Thoracic aorta (tissue), 2 donors: ENCODE measurements at places on chromosomes 7 and 10. TPM values are rescaled to one million over a fixed set of nuclear protein-coding genes. Genes with fewer than 3 reads are reported as not detected.

FXYD4 gene
- not detected for total RNA-seq

- no peaks in the 10 kb centered on the region for H3K27me3 ChIP-seq
- H3K4me3 ChIP-seq: no peak overlapping the region
- DNase-seq: no peak
- H3K27ac ChIP-seq: no peak overlapping the region
- H3K36me3 ChIP-seq: no peaks in the 10 kb centered on the region
Measured at GRCh38 chr10:131215776-131216175, 95.7 kb downstream of the TCERG1L start.

DNA sequence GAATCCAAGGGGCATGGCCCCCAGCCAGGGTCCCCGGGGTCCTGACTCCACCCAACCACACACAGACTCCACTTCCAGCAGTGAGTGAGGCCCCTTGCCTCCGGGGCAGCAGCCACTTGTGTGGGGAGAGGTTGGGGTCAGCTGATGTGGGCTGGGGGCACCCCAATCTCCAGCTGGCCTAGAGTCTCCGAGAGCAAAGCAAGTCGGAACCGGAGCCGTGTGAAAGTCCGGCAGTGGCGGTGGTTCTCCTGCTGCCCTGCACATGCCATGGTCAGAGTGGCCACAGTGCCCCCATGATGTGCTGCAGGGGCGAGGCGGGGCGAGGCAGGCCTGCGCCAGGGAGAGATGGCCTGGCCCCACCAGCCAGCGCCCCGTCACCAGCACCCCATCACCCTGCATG lies 74.6 kb downstream of the PDGFA start:
- no peak for DNase-seq
- no peaks in the 10 kb centered on the region for H3K36me3 ChIP-seq
- no peaks in the 10 kb centered on the region for H3K27me3 ChIP-seq
- peaks cover 15% of the 10 kb centered on the region for H3K4me1 ChIP-seq
- no peak overlapping the region for H3K27ac ChIP-seq

GRCh38 chr10:17835688-17836087 lies 26.5 kb downstream of the MRC1 start:
- H3K27me3 ChIP-seq: no peaks in the 10 kb centered on the region
- H3K4me3 ChIP-seq: no peak overlapping the region
- H3K4me1 ChIP-seq: no peaks in the 10 kb centered on the region

DNA sequence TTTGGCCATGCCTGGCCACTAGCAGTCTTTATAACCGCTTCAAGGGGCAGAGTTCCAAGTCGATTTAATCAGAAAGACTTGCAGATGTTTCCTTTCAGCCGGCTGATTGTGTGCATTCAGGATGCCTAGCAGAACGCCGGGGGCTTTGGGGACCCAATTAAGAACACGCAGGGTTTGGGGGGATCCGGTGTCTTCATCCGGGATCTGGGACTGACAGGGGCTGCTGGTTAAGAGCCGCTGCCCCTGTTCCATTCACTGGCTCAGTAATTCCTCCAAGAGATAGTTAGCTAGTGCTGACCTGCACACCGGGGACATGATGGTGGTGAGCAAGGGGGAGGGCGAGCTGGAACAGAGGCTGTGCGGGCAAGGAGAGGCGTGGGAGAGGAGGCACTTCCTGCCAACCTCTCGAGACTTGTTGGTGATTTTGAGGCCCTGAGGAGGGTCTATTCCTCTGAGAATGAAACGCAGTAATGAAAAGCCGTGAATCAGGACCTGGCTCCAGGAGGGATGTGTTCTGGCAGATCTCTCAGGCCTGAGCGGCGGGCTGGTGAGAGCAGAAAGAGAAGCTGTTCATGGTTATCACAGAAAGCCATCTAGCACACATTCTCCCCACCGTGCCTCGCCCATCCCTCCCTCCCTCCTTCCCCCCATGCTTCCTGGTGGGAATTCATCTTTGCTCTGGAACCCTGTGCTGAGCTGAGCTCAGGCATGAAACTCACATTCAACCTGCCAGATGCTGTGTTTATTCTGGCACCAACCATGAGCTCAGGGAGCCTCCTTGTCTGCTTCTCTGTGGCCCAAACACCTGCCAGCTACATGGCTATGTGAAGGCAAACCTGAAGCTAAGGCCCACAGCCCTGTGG lies 152.0 kb downstream of the CCDC3 start:
- H3K36me3 ChIP-seq: no peaks in the 10 kb centered on the region
- no peak overlapping the region for H3K27ac ChIP-seq

DNA sequence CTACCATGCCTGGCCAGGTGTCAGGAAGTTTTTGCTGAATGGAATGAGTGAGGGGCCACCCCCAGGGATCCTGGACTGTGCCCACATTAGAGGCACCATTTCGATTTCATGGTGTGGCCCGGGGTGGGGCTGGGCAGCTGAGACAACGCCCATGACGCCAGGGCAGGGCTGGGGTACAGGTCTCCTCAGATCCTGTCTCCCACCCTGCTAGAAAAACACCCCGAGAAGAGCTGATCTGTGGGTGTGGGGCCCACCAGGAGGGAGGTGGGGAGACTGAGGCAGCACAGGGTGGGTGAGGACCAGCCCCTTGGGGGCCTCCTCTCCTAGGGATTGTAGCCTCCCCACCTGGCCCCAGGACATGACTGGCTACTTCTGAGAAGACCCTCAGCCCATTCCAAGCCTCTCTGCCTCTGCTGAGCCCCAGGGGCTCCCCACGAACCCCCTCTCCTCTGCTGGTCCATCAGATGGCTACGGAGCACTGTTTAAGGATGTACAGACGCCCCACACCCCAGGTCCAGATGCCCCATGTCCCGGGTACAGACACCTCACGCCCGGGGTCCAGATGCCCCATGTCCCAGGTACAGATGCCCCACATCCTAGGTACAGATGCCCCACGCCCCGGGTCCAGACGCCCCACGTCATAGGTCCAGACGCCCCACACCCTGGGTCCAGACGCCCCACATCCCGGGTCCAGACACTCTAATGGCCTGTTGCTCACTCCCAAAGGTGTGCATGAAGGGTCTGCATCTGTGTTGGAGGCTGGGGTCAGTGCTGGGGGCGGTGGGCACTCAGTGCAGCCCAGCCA lies 99.4 kb downstream of the MICALL2 start:
- no peaks in the 10 kb centered on the region for H3K4me1 ChIP-seq
- DNase-seq: no peak
- H3K27me3 ChIP-seq: no peaks in the 10 kb centered on the region
- no peak overlapping the region for H3K4me3 ChIP-seq

DNA sequence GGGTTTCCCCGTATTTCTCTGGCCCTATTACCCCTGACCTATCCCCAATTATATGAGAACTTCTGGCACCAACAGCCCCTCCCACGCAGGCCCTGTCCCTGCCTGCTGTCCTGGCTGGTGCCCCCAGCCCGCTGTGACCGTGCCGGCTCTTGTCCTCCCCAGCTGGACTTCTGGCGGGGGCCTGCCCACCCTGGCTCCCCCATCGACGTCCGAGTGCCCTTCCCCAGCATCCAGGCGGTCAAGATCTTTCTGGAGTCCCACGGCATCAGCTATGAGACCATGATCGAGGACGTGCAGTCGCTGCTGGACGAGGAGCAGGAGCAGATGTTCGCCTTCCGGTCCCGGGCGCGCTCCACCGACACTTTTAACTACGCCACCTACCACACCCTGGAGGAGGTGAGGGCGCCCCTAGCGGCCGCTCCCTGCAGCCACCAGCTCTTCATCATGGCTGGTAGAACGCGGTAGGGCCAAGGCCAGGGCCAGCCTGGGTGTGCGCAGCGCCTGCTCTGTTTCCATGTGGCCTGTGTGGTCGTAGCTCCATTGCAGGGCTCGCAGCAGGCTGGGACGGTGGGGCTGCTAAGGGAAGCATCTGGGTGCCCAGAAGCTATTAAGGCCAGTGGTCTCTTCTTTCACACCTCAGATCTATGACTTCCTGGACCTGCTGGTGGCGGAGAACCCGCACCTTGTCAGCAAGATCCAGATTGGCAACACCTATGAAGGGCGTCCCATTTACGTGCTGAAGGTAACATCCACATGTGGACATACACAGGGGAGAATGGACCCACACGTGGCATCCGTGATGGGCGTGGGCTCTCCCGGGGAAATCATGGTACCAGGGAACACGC lies 1.4 kb downstream of the CPA1 start:
- no peaks in the 10 kb centered on the region for H3K36me3 ChIP-seq
- H3K4me1 ChIP-seq: peaks cover 16% of the 10 kb centered on the region
- no peak overlapping the region for H3K27ac ChIP-seq
- H3K4me3 ChIP-seq: no peak overlapping the region
- H3K27me3 ChIP-seq: no peaks in the 10 kb centered on the region
